AG08396 (cell line): ENCODE measurements at places on chromosomes 1 and 21.

- no peak for DNase-seq
Observed at GRCh38 chr21:44900559-44901251, 20.0 kb downstream of the ITGB2 start.

- DNase-seq = no peak
Observed at GRCh38 chr1:185701650-185702049, 32.5 kb upstream of the HMCN1 start.

DNA sequence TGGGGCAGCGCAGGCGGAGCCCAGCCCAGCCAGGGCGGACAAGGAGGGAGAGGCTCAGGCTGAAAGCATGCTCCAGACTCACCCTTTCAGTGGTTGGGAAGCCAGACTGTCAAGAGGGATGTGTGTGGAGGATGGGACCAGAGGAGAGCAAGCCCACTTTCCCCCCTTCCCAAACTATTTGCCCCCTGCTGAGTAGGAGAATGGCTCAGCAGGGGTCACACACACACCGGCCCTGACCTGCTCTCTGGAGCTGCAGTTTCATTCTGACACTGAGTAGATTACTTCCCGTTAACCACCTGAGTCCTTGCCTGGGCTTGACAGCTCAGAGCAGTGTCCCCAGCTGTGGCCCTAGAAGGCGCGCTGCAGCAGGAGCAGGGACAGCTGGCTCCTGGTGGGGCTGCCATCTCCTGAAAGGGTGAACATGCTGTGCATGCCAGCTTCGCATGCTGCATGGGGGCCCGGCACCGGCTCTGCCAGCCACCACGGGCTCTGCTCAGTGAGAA, 51.6 kb upstream of the CNTN2 start:
- DNase-seq = no peak

- no peak for DNase-seq
Observed at GRCh38 chr1:182380199-182380598, 11.4 kb downstream of the GLUL start.

GRCh38 chr1:64082459-64082858, 121.0 kb upstream of the UBE2U start:
- DNase-seq = no peak

- DNase-seq = no peak
Observed at GRCh38 chr1:115837740-115838421, 3.0 kb downstream of the NHLH2 start.

- DNase-seq = no peak
Observed at GRCh38 chr21:40505244-40505643, 341.7 kb downstream of the DSCAM start.

- DNase-seq = no peak
Observed at GRCh38 chr1:172473302-172473701, 29.4 kb upstream of the PIGC start.

GRCh38 chr1:15345705-15346345, 63.9 kb upstream of the EFHD2 start:
- no peak for DNase-seq

GRCh38 chr1:174160603-174161002, 1.3 kb downstream of the RABGAP1L start:
- no peak for DNase-seq

DNA sequence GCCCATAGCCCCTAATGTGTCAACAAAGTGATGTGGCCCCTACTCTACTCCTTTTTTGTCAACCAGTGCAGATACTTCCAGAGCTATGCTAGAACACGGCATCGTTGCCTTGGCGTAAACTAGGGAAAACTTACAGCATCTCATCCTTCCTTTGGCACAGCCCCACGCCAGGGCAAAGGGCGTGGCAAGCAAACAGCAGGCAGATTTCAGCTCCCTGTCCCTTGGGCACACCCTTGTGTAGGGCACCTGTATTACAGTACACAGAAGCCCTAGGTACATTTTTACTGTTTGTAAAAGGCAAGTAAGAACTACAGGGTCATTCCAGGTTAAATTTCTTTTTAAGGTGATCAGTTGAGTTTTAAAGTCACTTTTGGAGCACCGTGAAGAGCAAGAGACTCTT, 29.3 kb downstream of the PRDX6 start:
- no peak for DNase-seq

- no peak for DNase-seq
Observed at GRCh38 chr21:30372139-30372770, at the start of gene KRTAP13-2. Gene KRTAP13-2, minus strand, starts transcription at chr21:30372271. Its CDS starts 58 bp downstream, at chr21:30372213.
